ENCODE measurements at places on chromosomes 2 and 18.

- no peak for DNase-seq
These were observed 31.8 kb downstream of the PRKCE start for GRCh38 chr2:45683292-45683691.

DNA sequence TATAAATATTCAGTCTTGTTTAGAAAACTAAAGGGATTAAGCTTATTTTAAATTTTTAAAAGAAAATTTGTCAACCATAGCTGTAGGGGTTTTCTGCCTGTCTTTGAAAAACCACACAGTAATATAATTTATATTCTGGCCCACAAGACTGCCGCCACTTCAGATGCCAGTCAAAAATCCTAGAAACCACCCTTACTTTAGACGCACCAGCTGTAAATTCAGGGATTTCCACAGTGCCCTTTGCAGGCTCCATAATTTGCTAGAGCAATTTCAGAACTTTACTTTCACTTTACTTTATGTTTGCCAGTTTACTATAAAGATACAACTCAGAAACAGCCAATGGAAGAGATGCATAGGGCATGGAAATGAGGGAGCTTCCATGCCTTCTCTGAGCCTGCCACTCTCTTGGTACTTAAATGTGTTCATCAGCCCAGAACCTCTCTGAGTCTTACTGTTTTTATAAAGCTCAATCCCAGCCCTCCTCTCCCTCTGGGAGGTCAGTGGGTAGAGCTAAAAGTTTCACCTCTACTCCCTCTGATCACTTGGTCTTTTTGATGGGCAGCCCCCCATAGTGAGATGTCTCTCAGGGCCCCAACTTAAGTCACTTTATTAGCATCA lies 63.3 kb downstream of the KYNU start:
- DNase-seq, result no peak

DNA sequence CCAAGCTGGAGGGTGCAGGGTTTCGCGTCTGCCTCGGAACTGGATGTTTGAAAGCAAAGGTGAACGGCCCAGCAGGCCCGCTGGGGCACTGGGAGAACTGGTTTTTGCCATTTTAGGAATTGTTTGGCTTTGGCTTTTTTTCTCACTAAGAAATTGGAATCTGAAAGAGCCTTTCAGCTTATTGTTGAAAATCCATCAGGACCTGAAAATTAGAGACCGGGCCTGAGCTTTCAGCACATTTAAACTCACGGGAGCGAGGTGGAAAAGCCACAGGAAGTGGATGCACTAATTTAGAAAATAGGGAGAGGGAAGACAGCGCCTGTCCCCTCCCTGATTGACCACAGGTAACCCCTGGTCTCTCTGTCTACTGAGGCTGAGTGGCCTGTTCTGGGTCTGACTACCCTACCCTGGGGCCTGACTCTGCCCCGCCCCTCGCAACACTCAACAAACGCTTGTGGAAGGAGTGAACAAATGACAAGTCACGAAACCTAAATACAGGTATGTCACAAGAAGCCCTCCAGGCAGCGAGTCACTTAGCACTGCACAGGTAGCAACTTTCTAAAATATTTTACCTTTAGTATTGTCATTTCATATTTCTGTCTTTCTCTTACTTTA lies 100.3 kb upstream of the MBOAT2 start:
- no peak for DNase-seq

- no peak for DNase-seq
These were observed 116.5 kb upstream of the NEDD4L start for GRCh38 chr18:57927511-57927910.

DNA sequence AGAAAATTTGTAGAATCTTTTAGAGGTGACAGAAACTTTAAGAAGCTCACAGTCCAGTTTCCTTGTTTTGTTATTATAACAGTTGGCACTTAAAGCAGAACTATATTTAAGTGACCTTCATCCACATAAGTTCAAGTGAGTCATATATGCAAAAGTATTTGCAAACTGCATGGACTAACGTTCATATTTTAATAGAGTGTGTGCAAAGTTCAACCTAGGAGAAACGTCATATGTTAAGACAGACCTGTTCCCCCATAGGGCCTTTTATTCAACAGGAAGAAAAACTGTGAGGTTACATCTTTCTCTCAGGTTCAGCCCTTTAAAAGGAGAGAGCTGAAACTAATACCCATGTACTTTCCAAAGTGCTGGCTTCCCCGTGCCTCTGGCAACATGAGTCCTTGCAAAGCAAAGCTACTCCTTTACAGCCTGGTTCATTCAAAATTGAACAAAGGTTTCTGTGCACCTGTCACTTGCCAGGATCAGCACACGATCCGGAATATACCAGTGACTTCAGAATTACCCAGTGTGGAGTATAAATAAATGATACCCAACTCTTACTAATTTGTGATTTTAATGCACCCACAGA lies 280.0 kb upstream of the RAB12 start:
- DNase-seq, result no peak

- no peak for DNase-seq
These were observed 215.4 kb downstream of the AGAP1 start for GRCh38 chr2:235709124-235709813.

GRCh38 chr2:144489315-144489916 lies 30.5 kb downstream of the ZEB2 start:
- no peak for DNase-seq

GRCh38 chr2:129734343-129735034 lies 245.0 kb upstream of the RAB6C start:
- no peak for DNase-seq

GRCh38 chr2:233081232-233081730 lies 21.1 kb downstream of the INPP5D start:
- DNase-seq, result peak; percentile 53

DNA sequence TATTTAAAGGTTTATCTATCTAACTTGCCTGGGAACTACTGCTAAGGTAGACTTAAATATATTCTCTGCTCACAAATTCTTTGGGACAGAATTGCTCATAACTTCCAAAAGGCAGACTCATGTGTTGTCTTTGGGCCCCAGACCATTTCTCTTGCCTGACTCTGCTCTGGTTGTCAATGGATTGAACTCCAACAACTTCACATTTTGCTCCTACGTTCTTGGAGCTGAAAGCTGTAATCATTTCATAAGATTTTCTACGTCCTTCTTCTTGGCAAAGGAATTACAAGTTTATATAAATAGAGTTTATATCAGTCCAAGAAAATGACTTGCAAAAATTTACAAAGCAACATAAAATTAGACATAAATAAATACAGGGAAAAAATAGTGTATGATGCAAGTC lies 32.9 kb upstream of the PPM1B start:
- no peak for DNase-seq

GRCh38 chr2:52686935-52687334 lies 1080.7 kb upstream of the CHAC2 start:
- no peak for DNase-seq

All from T-helper 17 cell (primary cell).